ENCODE measurements at places on chromosomes 3 and 15.

DNA sequence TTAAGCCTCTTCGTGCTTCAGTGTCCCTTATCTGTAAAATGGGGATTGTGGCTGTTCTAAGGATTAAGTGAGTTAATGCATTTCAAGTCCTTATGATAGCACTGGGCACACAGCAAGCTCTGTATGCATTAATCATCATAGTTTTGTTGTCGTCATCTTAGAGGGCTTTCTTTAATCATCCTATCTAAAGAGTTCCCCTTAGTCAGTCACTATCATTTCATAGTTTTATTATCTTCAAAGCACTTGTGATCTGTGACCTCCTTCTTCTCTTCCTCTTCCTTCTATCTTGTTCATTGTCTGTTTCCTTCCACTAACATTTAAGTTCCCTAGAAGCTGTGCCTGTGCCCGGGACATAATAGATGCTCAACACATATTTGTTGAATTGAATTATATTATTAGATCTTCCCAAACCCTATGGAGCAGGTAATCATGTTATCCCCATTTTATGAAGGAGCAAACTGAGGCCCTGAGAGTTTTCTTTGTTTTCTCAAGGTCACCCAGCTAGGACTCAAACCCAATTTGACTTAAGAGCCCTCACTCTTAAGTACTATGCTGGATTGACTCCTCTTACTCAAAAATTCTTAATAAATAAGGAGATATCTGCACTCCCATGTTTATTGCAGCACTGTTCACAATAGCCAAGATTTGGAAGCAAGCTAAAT, 24.1 kb downstream of the DUOX2 start:
- DNase-seq = no peak

DNA sequence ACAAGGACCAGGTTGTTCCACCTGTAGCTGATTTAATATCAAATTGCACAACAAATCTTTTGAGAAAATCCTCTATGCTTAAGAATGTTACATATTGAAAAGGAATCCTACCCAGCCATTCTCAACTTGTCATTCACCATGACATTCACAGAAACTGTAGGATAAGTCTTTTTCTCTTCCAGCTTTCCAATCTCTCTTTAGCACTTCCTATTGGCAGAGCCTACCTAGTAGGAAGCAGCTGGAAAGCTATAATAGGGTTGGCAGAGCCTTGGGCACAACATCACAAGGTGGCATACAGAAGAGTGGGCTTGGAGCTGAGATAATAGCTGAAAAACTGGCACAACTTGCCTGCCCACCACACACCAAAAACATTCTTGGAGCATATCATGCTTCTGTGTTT, 67.3 kb upstream of the NUDT16 start:
- no peak for DNase-seq

DNA sequence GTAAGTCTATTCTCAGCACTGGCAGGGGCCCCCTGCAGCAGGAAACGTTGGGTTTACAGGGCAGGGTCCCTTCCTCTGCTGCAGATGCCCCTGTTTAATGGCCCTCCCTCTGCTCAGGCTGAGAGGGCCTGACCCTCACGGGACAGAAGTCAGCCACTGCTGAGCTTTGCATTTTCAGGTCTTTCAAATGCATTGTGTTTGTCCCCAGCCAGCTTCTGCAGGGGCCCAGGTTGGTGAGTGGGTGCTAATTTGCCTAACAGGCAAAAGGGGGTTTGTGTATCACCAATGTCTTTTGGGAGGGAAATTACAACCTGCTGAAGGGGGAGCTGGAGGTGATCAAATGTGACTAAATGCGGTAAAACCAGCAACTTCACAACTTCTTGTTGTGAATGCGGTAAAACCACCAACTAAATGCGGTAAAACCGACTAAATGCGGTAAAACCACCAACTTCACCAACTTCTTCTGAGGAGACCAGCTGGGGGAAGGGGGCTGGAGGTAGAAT, 44.8 kb upstream of the UBE2E1 start:
- no peak for DNase-seq

GRCh38 chr3:114839476-114839875, 307.6 kb downstream of the ZBTB20 start:
- DNase-seq = peak; percentile 11

- no peak for DNase-seq
Measured at GRCh38 chr3:81378552-81379293, 382.7 kb downstream of the GBE1 start.

- no peak for DNase-seq
Measured at GRCh38 chr3:104263477-104263876, 1103.2 kb upstream of the ALCAM start.

DNA sequence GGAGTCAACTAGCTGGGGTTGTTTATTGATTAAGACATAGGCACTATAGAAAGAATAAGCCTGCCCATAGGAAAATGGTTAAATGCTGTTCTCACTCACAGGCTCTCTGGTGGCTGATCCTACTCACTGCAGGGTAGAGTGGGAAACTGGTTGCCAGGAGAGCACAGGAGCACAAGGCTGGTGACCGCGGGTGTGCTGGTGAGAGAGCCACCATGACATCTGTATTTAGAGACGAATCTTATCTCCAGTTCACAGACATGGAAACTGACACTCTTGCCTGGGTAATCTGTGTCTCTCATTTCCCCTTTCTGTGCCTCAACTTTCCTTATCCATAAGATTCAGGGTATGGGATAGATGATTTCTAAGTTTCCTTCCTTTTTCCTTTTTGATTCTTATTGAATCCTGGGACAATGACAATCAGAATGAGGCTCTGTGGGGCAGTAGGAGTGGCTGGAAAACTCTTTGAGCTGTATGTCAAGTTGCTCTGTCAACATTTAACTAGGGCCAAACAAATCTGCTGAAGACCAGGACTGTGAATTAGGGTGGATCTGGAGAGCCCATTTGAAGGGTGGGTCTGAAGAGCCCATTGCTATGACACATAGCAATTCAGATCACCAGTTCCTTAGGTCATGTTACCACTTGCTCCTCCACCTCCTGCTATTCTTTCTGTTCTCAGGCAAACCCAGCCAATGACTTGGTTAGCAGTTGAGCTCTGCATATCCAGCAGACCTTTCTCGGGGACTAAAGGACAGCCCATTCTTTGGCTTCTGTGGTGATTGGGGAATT, 286.1 kb upstream of the TBL1XR1 start:
- DNase-seq = no peak

DNA sequence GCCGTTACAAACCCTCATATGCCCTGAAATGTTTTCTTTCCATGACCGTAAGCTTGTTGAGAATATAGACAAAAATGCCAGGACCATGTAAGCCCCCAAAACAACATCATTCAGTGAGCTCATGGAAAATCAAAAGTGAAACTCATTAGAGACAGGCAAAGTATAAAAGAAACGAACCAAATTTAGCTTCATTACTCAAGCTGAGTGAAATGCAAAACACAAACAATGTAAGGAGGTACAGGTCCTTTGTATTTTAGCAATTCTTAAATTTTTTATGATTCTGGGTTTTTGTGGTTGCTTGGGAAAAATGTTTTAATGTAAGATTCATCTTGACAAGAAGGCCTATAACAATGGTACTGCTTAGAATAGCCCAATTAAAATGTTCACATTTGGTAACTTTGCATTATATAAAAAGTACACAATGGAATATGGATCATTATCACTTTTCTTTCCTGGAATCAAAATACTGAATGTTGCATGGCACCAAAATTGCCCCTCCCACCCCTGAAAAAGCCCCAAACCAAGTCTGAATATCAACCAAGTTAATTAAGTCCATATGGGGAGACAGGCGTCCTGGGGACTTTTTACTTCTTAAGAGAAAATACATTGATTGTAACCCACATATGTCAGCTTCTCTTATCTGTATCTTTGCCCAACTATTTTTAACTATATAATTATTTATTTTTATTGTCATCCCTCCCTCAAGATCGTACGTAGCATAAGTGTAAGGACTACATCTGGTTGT, 247.7 kb upstream of the CDIN1 start:
- DNase-seq = no peak

GRCh38 chr15:32701863-32702262, 15.9 kb upstream of the GREM1 start:
- no peak for DNase-seq

Measured in A549 (cell line).